Liver (tissue), 10 donors: ENCODE measurements at places on chromosomes 5 and 9. TPM values are rescaled to one million over a fixed set of nuclear protein-coding genes. Genes with fewer than 3 reads are reported as not detected.

DNA sequence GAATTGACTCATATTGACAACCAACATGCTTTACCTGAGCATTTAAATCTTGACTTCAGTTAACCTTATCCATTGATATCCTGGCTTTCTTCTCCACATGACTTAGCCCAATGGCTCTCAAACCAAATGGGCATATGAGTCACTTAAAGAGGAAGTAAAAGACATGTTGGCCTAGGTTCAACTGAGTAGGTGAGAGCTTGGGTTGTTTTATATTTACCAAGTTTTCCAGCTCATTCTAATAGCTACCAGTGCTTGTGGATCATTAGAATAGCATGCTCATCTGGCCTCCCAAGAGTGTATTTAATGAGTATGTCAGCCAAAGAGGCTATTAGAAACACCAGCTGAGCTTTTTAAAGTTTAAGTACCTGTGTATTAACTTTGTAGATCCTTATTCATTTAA, 1049.0 kb downstream of the PTPRD start:
- DNase-seq: no peak
- H3K27ac ChIP-seq: no peak overlapping the region
- no peak overlapping the region for H3K4me3 ChIP-seq

DNA sequence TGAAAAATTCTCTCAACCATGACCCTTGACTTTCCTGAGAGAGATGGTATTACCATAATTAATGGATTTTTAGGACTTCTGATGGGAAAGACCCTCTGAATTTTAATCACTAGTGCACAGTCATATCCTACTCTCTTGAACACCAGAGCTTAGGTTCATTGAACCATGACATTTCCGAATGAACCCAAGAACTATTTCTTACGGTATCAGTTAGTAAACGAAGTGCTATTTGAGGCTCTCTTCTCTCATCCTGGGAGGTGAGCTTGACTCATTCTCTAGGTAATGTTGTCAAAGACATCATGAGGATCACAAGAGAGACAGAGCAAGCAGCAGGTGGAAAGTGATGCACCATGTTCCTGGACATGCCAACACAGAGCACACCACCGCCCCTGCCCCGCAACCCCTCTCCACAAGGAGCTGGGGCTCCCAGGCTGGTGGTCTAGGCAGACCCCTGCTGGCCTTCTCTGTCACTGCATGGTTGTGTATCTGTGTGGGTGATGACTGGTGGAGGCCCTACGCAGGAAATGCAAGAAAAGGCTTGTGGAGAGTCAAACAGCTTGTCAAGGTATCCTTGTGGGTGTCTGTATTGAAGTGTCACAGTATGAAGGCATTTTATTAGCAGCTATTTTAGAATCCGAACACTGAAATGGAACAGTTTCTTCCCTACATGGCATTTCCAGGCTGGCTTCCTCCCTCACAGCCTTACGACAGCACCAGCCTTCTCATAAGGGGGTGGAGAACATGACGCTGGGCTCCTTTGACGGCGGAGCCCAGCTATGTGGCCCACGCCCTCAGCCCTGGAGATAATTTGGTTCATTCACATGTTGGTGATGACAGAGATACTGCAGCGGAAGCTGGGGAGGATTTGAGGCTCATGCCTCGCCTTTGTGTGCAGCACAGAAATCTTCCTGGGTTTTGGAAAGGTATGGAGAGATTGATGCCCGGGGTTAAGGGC, 297.6 kb downstream of the NTRK2 start:
- H3K27ac ChIP-seq: no peak overlapping the region
- H3K4me3 ChIP-seq: no peak overlapping the region
- H3K36me3 ChIP-seq: no peaks in the 10 kb centered on the region
- H3K4me1 ChIP-seq: no peaks in the 10 kb centered on the region
- no peak for DNase-seq

DNA sequence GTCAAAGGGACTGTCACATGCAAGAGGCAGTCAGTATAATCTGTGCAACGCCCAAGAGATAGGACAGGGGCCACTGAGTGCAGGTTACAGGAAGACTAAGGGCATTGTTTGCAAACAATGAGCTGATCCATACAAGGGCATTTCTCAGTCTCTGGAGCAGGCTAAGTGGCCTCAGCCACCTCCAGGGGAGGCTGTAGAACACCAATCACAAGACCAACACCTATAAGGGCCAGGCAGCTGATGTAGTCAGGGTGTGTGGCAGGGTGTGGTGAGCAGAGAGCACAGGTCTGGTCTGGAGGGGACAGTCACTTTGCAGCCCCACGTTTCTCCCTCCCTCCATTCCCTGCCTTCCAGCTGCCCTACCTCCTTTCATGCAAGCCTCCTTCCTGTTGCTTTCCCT, 83.2 kb upstream of the ADRA1B start:
- no peaks in the 10 kb centered on the region for H3K27me3 ChIP-seq
- no peaks in the 10 kb centered on the region for H3K4me1 ChIP-seq
- no peak overlapping the region for H3K27ac ChIP-seq
- no peak overlapping the region for H3K4me3 ChIP-seq

Gene PCDHA9
- under 0.01 TPM for total RNA-seq
